Nephron progenitor cell (in vitro differentiated cells): ENCODE measurements at places on chromosomes 1 and 21.

DNA sequence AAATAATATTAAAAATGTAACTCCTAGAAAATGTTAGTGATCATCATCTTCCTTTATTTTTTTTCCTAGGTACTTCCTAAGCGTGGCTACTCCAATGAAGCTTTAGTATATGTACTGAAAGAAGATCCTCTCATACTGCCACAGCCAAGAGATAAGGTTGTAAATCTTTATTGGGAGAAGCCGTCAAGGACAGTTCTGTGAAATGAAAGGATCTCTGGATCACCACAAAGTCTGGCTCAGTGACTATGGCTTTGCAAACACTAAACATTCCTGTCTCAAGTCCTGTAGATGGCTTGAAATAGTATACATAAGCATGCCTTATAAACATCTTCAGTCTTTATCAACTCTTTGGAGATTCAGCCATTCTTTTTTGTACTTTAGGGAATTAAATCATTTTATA is 61.2 kb upstream of the DPH5 start:
- peaks cover 6% of the 10 kb centered on the region for H3K4me1 ChIP-seq
- no peaks in the 10 kb centered on the region for H3K27me3 ChIP-seq
- no peak overlapping the region for H3K27ac ChIP-seq

- no peak overlapping the region for H3K27ac ChIP-seq
- peaks cover 17% of the 10 kb centered on the region for H3K36me3 ChIP-seq
- H3K4me1 ChIP-seq = peaks cover 26% of the 10 kb centered on the region
- peaks cover 11% of the 10 kb centered on the region for H3K27me3 ChIP-seq
- H3K4me3 ChIP-seq = no peak overlapping the region
These were observed 2.8 kb downstream of the RAB4A start for GRCh38 chr1:229273507-229274232.

DNA sequence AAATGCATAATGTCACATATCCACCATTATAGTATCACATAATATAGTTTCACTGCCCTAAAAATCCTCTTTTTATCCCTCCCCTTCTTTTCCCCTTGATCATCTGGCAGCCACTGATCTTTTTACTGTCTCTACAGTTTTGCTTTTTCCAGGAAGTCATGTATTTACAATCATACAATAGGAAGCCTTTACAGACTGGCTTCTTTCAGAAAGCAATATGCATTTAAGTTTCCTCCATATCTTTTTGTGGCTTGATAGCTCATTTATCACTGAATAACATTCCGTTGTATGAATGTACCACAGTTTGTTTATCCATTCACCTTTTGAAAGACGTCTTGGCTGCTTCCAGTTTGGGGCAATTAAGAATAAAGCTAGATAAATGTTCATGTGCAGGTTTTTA is 14.3 kb upstream of the WDTC1 start:
- H3K36me3 ChIP-seq = no peaks in the 10 kb centered on the region
- H3K4me3 ChIP-seq = no peak overlapping the region
- no peak for DNase-seq
- peaks cover 17% of the 10 kb centered on the region for H3K27me3 ChIP-seq
- H3K4me1 ChIP-seq = peaks cover 7% of the 10 kb centered on the region

GRCh38 chr1:115850937-115851336 is 10.0 kb upstream of the NHLH2 start:
- H3K27ac ChIP-seq = no peak overlapping the region
- no peak overlapping the region for H3K4me3 ChIP-seq
- H3K4me1 ChIP-seq = no peaks in the 10 kb centered on the region
- H3K27me3 ChIP-seq = peaks cover 15% of the 10 kb centered on the region
- no peaks in the 10 kb centered on the region for H3K36me3 ChIP-seq
- no peak for DNase-seq

DNA sequence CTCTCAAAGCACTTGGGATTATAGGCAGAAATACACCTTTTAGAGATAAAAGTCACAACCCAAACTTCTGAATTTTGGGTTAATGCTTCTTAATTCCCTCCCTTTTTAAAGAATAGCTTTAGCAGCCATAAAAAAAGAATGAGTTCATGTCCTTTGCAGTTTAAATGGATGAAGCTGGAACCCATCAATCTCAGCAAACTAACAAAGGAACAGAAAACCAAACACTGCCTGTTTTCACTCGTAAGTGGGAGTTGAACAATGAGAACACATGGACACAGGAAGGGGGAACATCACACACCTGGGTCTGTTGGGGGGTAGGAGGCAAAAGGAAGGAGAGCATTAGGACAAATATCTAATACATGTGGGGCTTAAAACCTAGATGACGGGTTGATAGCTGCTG is 55.8 kb downstream of the SLC27A3 start:
- no peak for DNase-seq
- H3K27ac ChIP-seq = peak overlapping the region; percentile 95
- H3K4me1 ChIP-seq = peaks cover 6% of the 10 kb centered on the region
- H3K36me3 ChIP-seq = peaks cover 38% of the 10 kb centered on the region

- peaks cover 5% of the 10 kb centered on the region for H3K36me3 ChIP-seq
- H3K27me3 ChIP-seq = peaks cover 13% of the 10 kb centered on the region
- H3K4me1 ChIP-seq = peaks cover 56% of the 10 kb centered on the region
- H3K27ac ChIP-seq = no peak overlapping the region
These were observed 529 bp downstream of the EGLN1 start for GRCh38 chr1:231421546-231421970.

- no peaks in the 10 kb centered on the region for H3K4me1 ChIP-seq
- no peak overlapping the region for H3K4me3 ChIP-seq
- peaks cover 54% of the 10 kb centered on the region for H3K36me3 ChIP-seq
These were observed 55.0 kb downstream of the NID1 start for GRCh38 chr1:236009857-236010256.

DNA sequence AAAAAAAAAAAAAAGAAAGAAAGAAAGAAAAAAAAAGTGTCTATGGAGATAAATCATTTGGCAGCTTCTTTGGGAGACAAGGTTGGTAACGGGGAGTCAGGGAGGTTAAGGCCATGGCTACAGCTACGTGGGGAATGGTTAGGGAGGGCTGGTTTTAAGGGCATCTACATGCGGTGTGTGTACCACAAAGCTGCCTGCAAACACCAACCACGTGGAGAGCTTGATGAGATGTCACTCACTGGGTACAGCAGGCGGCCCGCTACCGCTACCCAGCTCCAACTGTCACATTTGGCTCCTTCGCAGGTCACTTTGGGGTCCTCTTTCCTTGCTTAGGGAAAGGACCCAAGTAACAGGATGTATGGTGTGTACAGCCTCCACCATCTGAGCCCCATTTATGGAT is 4.2 kb downstream of the NPPB start:
- H3K36me3 ChIP-seq = no peaks in the 10 kb centered on the region
- H3K4me3 ChIP-seq = no peak overlapping the region
- no peak overlapping the region for H3K27ac ChIP-seq

- peaks cover 3% of the 10 kb centered on the region for H3K27me3 ChIP-seq
- no peaks in the 10 kb centered on the region for H3K36me3 ChIP-seq
- peaks cover 14% of the 10 kb centered on the region for H3K4me1 ChIP-seq
- H3K4me3 ChIP-seq = no peak overlapping the region
These were observed 8.0 kb upstream of the CA6 start for GRCh38 chr1:8937701-8938100.

GRCh38 chr1:94325377-94326302 is 88.3 kb upstream of the ARHGAP29 start:
- H3K27me3 ChIP-seq = no peaks in the 10 kb centered on the region
- no peak overlapping the region for H3K27ac ChIP-seq
- H3K36me3 ChIP-seq = no peaks in the 10 kb centered on the region
- H3K4me1 ChIP-seq = peaks cover 67% of the 10 kb centered on the region
- H3K4me3 ChIP-seq = no peak overlapping the region

GRCh38 chr21:31964692-31965091 is 91.9 kb downstream of the HUNK start:
- no peak for DNase-seq
- H3K27ac ChIP-seq = no peak overlapping the region
- H3K27me3 ChIP-seq = no peaks in the 10 kb centered on the region

GRCh38 chr1:41525891-41526587 is 41.6 kb upstream of the EDN2 start:
- H3K27me3 ChIP-seq = peaks cover 10% of the 10 kb centered on the region
- no peaks in the 10 kb centered on the region for H3K36me3 ChIP-seq
- no peak for DNase-seq
- H3K27ac ChIP-seq = peak overlapping the region; percentile 86
- peaks cover 11% of the 10 kb centered on the region for H3K4me1 ChIP-seq

- H3K27me3 ChIP-seq = peaks cover 4% of the 10 kb centered on the region
- H3K36me3 ChIP-seq = no peaks in the 10 kb centered on the region
- H3K4me1 ChIP-seq = peaks cover 13% of the 10 kb centered on the region
- H3K27ac ChIP-seq = peak within 1 kb of the TSS; percentile 51
These were observed at the start of gene MAP1LC3C for GRCh38 chr1:241999026-241999425. TSS of gene MAP1LC3C (minus strand) at chr1:241999098. CDS start at chr1:241999008, 90 bp downstream.

- H3K36me3 ChIP-seq = no peaks in the 10 kb centered on the region
- DNase-seq = no peak
- no peaks in the 10 kb centered on the region for H3K27me3 ChIP-seq
- no peak overlapping the region for H3K4me3 ChIP-seq
- H3K27ac ChIP-seq = no peak overlapping the region
- H3K4me1 ChIP-seq = peaks cover 5% of the 10 kb centered on the region
These were observed 275.2 kb downstream of the COL11A1 start for GRCh38 chr1:102833151-102833550.

DNA sequence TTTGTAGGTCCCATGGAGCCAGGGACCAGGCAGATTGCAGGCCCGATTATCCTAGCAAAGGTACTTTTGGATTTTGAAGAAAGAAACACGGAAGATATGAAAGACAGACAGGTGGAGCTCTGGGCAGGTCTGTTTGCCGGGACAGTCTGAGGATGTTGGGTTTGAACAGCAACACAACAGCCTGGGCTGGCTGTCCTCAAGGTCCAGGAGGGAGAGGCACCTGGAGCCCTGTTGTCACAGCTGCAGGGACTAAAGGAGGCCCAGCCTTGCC is 14.6 kb downstream of the H6PD start:
- peaks cover 79% of the 10 kb centered on the region for H3K4me1 ChIP-seq
- peak overlapping the region; percentile 36 for H3K27ac ChIP-seq
- H3K4me3 ChIP-seq = peak overlapping the region; percentile 53
- DNase-seq = no peak

DNA sequence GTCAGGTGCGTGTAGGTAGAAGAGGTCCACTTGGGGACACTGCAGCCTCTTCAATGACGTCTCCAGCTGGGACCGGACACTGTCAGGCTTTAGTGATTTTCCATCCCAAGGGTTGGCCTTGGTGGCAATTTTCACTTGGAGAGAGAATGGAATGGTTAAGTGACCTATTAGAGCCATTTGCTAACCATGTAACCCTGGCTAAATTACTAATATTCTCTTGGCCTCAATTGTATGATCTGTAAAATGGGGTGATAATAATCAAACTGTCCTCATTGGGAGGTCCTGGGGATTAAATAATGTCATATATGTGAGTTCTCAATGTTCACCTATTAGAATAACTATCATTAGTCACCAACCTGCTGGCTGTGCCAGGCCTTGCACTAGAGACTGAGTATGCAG is 3.4 kb downstream of the AKR7A2 start:
- no peaks in the 10 kb centered on the region for H3K27me3 ChIP-seq
- peak overlapping the region; percentile 77 for H3K27ac ChIP-seq
- H3K4me3 ChIP-seq = no peak overlapping the region
- peaks cover 31% of the 10 kb centered on the region for H3K4me1 ChIP-seq
- peaks cover 52% of the 10 kb centered on the region for H3K36me3 ChIP-seq
- no peak for DNase-seq

DNA sequence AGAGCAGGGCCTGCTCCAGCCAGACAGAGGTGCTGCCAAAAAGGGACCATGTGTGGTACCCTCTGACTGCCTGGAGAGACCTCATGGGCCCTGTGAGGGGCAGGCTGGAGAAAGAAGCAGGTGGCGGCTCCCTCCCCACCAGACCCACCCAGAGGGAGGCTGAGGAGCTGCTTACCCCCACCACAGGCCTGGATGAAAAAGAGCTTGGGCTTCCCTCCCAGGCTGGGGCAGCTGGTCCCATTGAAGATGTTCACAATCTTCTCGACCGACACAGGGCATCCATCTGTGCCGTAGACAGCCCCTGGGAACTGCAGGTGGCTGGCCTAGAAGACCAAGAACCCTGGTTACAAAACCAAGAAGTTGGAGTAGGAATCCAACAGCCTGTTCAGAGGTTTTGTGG is 19.6 kb downstream of the CASP9 start:
- no peak overlapping the region for H3K27ac ChIP-seq
- no peak overlapping the region for H3K4me3 ChIP-seq
- DNase-seq = no peak
- H3K27me3 ChIP-seq = peaks cover 2% of the 10 kb centered on the region

GRCh38 chr1:87318056-87318650 is 10.5 kb upstream of the LMO4 start:
- no peaks in the 10 kb centered on the region for H3K36me3 ChIP-seq
- H3K4me3 ChIP-seq = no peak overlapping the region
- peaks cover 12% of the 10 kb centered on the region for H3K27me3 ChIP-seq
- H3K4me1 ChIP-seq = peaks cover 33% of the 10 kb centered on the region
- no peak for DNase-seq

GRCh38 chr1:28530456-28530855 is 22.4 kb upstream of the TRNAU1AP start:
- H3K27ac ChIP-seq = no peak overlapping the region
- no peak for DNase-seq
- H3K36me3 ChIP-seq = peaks cover 53% of the 10 kb centered on the region
- H3K27me3 ChIP-seq = no peaks in the 10 kb centered on the region
- no peak overlapping the region for H3K4me3 ChIP-seq
- H3K4me1 ChIP-seq = peaks cover 4% of the 10 kb centered on the region

- H3K36me3 ChIP-seq = no peaks in the 10 kb centered on the region
- H3K4me3 ChIP-seq = no peak overlapping the region
- peaks cover 40% of the 10 kb centered on the region for H3K4me1 ChIP-seq
- peaks cover 11% of the 10 kb centered on the region for H3K27me3 ChIP-seq
- DNase-seq = no peak
- H3K27ac ChIP-seq = no peak overlapping the region
These were observed 523.2 kb downstream of the MATN1 start for GRCh38 chr1:30200161-30200560.

- H3K27me3 ChIP-seq = peaks cover 17% of the 10 kb centered on the region
- no peak for DNase-seq
- H3K4me1 ChIP-seq = peaks cover 24% of the 10 kb centered on the region
- peak overlapping the region; percentile 96 for H3K27ac ChIP-seq
- H3K36me3 ChIP-seq = peaks cover 25% of the 10 kb centered on the region
- peak overlapping the region; percentile 96 for H3K4me3 ChIP-seq
These were observed 708 bp downstream of the PRDM2 start for GRCh38 chr1:13700521-13701270.

- H3K4me3 ChIP-seq = no peak overlapping the region
- no peaks in the 10 kb centered on the region for H3K36me3 ChIP-seq
- H3K27me3 ChIP-seq = no peaks in the 10 kb centered on the region
- DNase-seq = no peak
- no peaks in the 10 kb centered on the region for H3K4me1 ChIP-seq
These were observed 544.3 kb upstream of the ADAMTS5 start for GRCh38 chr21:27511233-27511632.

DNA sequence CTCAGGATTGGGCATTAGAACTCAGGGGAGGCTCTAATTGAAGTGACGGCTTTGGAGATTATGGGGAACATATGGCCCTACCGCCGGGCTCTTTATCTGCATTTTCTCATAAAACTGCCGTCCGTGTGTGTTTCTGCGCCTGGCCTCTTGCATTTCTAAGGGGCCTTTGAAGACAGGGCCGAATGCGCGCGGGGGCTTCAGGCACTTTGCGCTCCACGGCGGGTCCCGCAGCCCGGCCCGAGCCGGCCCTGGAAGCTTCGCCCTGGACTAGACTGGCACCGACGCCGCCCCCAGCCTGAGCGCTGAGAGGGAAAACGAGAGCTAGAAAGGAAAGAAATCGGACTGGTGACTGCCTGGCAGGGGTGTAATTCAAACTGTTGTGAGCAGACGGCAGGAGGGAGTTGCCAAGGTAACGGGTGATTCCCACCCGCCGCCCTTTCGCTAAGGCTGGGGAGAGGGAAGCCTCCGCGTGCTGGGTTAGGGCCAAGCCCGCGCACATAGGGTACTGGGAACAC is 120.7 kb downstream of the LMX1A start:
- DNase-seq = peak; percentile 66
- peak overlapping the region; percentile 84 for H3K4me3 ChIP-seq
- H3K36me3 ChIP-seq = no peaks in the 10 kb centered on the region
- peaks cover 18% of the 10 kb centered on the region for H3K4me1 ChIP-seq
- peaks cover 93% of the 10 kb centered on the region for H3K27me3 ChIP-seq
